ENCODE measurements at places on chromosomes 3 and 15.
A peak's percentile ranks its signal among the peaks of the same experiment; 100 is the strongest.

DNA sequence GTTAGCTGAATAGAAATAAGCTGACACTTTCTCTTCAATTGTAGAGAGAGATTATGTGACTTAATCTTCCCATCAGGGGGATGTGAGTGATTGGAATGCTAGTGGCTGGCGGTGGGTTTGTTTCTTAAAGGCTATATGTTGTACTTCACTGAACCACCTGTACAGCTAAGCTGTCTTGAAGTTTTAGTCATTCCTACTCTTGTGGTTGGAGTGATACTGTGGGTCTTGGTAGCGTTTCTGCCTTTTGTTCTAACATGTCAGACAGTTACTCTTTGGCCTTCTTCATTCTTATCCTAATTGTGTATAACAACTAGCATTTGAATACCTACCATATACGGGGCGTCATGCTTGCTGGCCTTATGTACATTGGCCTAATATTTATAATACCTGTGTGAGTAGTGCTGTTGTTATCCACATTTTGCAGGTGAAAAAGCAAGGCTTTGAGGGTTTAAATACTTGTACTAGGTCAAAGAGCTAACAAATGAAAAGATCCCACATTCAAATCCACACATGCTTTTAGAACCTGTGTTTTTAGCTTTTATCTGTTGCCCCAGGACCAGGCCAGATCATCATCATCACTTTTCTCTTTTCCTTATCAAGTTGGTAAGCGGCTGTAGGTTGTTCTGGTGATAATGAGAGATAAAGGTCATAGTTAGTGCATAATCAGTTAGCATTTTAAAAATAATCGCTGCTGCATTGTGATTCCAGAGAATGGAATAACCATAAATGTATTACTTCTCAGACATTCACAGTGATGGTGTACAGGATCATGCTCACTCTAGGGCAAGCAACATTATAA lies 50.2 kb downstream of the AKAP13 start:
- DNase-seq: no peak

DNA sequence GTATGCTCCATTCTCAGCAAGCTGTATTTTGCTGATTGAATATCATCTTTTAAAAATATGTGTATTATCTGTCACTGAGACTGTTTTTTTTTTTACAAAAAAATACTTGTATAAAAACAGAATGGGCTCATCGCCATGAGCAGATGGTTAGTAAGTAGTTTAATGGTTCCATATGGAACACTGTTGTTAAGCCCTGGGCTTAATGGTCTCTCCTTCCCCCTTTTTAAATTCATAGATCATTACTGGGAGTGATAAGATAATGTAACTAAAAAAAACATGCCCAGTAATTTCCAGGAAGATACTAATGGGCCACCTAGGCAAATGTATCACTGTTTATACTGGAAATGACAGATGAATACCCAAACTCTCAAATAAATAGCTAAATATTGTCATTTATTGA lies 95.3 kb upstream of the TPRG1 start:
- no peak for DNase-seq

DNA sequence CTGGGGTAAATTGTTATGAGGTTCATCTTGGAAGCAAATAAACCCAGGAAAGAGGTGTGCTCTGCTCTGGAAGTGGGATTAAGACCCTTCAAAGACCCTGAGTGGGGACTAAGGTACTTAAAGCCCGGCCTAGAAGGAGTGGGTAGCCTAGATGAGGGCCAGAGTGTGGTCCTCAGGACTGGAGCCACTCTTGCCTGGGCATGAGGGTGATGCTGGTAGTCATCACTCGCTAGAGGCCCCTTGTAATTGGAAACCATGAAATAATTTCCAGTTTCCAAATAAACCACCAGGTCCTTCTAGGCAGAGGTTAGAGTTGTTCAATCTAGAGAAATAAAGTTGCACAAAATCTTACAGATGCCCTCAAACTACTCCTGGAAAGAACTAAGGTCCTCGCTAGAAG lies 15.2 kb upstream of the LMCD1 start:
- DNase-seq: no peak

GRCh38 chr15:77821188-77821958 lies 188.7 kb upstream of the LINGO1 start:
- DNase-seq: peak; percentile 81

DNA sequence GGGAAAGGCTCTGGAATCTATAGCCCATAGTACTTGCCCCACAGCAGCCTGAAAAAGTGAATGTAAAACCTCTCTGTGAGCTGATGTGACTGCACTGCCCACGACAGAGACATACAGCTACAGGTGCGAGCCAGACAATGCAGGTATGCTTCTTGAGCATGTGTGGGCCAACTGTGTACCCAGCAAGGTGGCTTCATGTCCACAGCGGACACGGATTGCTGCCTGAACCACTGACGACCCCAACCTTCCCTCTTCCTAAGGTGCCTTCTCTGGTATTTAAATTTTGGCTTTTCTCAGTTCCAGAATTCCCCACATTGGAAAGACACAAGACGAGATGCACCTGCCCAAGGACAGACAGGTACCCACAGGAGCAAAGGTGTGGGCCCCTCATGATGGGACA lies 65.8 kb downstream of the SCN5A start:
- DNase-seq: peak; percentile 10
